Femur (tissue), 1 donor: ENCODE measurements at places on chromosomes 13 and 19.

GRCh38 chr19:38266981-38267597 lies 2.7 kb downstream of the SPINT2 start:
- no peak for DNase-seq

- DNase-seq: no peak
These were observed 45.8 kb downstream of the TMEM255B start for GRCh38 chr13:113804703-113805430.

DNA sequence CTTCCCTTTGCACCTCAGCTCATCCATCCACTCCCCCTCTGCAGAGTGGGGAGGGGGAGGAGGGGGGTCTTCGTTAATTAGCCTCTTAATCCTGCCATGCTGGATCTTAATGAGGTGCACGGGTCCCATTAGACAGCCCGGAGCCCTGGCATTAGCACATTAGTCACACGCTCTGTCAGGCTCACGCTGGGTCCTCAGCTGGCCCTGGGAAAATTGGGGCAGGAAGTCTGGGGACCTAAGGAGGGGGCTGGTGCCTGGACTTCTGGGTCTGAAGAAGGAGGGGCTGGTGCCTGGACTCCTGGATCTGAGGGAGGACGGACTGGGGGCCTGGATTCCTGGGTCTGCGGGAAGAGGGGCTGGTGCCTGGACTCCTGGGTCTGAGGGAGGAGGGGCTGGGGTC lies 444 bp upstream of the NCCRP1 start:
- DNase-seq: no peak

DNA sequence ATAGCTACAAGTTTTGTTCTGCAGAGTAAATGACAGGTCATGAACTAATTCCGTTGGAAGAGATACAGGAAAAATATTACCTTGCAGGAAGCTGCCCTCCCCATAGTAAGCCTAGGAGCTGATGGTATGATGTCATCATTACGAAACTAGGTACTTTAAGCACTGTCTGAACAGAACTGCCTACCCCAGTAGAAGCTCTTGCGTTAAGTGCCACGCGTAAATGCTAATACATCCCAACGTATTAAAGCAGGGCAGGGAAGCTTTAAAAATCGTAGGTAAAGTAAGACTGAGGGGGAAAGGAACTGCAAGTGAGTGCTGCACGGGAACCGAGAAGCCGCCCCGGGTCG lies 572 bp downstream of the UGGT2 start:
- no peak for DNase-seq

DNA sequence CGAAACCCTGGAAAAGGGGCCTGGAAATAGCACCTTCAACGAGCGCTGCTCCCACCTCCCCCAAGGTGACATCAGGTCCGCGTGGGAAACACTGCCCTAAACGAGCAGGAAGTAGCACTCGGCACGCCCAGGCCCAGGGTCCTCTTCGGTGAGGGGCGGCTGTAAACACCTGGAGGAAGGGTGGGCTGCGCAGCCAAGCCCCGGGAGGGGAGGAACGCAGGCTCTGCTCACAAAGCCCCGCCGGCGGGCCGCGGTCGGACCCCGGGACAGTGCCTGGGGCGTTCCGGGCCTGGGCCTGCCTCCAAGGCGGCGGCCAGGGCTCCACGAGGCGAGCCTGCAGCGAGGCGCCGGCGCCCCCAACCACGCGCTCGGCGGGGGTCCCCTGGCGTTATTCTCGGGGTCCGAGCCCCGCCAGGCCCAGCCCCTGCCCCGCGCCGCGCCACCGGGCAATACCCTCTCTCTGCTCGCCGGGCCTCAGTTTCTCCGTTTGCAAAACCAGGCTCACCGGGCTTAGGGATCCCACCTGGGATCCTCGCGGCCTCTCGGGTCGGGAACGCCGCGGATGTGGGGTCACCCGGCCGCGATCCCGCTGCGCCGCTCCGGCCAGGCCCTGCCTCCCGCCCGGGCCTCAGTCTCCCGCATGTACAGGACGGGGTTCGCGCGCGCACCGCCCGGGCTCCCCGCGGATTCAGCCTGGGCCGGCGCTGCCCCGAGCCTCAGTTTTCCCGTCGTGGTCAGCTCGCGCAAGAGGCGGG lies 630 bp downstream of the RNF126 start:
- no peak for DNase-seq

DNA sequence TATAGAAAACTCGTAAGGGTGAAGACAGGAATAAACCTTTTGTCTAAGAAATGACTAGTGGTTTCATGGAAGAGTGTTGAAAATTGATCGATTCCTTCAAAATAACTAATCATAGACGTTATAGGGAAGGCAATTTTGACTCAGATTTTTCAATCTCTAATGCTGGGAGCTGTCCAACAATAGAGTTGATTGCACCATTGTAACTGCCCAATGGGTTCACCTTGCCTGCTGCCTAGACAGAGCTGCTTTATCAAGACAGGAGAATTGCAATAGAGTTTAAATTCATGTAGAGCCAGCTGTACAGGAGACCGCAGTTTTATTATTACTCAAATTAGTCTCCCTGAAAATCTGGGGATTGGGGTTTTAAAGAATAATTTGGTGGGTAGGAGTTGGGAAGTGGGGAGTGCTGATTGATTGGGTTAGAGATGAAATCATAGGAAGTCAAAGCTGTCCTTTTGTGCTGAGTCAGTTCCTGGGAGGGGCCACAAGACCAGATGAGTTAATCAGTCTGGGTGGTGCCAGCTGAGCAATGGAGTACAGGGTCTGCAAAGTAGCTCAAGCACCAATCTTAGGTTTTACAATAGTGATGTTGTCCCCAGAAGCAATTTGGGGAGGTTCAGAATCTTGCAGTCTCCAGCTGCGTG lies 16.8 kb upstream of the ADGRE2 start:
- DNase-seq: no peak

DNA sequence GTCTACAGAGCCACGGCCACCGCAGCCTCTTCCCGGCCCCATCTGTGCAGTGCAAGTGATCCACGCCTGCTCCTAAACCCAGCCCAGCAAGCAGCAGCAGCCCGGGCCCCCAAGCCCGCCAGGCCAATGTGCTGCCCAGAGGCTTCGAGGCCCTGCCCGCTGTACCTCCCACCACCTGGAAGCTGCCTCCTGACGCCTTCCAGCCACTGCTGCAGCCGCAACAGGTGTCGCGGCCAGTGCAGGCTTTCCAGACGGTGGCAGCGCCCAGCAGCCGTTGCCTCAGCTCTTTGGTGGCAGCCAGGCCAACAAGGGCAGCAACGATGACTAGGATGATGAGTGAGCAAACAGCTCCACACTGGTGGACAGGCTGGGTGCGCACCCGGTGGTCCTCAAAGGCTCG lies 50.2 kb upstream of the TPM4 start:
- peak; percentile 10 for DNase-seq

DNA sequence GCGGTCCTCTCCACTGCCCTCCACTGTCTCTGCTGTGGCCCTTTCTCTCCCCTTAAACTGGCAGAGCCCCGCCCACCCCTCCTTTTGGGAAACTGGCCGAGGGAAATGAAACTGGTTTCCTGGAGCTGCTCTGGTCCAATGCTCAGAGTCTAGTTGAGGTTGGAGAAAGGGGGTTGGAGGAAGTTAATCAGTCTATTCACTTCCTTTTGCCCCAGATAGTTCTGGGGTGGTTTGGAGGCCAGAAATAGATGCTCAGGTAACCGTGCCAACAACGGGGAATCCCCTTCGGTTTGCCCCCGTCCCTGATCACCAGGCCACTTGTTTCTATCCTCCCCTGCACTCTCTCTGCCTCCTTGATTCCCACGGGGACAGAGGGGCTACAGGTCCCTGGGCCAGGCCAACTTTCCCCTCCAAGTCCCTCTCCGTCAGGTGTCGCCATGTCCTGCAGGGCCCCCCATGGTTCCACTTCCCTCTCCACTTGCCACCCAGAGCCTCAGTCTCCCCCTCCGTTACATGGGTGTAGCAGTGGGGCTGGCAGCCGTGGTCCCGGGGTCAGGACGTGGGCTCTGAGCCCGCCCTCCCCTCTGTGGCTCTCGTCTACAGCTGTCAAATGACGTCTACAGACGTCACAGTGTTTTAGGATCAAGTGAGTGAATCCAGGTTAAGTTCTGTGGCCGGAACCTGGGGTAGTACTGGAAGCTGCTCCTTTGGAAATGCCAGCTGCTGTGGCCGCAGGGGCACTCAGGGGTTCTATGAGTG lies at the start of gene IL4I1:
TSS of gene IL4I1 (minus strand) at position 25 of the 759 bp plus-strand sequence. CDS start 727 bp downstream, outside the sequence.
- DNase-seq: no peak

- no peak for DNase-seq
These were observed 1816.8 kb downstream of the OLFM4 start for GRCh38 chr13:54845351-54845965.

DNA sequence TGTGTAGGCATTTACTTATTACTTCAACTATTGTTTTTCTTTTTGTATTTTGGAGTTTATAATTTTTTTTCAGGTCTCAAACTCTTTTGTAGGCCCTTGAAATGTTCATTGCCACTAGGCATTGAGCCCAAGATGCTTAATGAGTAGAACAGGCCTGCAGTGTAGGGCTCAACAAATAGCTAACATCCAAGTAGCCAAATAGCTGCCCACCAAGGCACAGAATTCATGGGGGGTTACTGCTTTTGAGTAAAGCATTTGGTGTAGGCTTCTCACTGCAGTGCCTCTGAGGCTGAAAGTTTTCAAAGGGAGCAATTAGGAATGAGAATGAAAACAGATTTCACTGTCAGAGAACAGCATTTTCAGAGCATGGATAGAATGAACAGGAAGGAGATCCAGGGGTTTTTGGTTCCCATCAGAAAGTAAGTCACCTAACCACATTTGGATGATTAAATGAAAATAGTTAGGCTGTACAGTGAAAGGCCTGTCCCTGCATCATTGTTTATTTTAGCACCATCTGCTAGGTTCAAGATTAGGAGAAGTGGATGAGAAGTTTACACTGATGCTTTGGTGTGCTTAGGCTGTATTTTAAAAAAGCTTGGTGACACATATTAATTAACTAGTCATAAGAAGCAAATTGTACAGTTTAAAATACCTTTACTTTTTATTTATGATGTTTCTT lies 61.0 kb downstream of the EDNRB start:
- no peak for DNase-seq

- DNase-seq: no peak
These were observed 221.7 kb upstream of the GPC6 start for GRCh38 chr13:93004919-93005318.

DNA sequence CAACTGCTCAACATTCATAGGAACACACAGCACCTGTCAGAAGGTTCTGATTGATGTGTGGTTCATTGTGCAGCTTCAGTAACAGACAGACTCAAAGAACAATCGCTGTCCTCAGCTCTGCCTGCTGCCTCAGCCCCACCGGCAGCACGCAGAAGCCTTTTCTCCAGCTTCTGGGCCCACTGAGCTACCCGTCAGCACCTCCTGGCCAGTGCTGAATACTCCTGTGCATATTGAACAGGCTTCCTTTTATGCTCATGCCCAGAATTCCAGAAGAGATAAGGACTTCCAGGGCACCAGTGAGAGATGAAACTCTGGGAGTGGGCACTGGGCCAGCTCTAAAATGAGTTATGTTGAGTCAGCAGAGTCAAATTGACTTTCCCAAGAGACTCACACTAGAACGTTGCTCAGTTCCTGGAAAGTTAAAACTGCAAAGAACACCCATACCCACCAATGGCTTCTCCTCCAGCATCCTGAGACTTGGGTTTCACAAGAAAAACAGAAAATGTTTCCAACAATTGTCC lies 119.3 kb downstream of the COL4A1 start:
- no peak for DNase-seq

DNA sequence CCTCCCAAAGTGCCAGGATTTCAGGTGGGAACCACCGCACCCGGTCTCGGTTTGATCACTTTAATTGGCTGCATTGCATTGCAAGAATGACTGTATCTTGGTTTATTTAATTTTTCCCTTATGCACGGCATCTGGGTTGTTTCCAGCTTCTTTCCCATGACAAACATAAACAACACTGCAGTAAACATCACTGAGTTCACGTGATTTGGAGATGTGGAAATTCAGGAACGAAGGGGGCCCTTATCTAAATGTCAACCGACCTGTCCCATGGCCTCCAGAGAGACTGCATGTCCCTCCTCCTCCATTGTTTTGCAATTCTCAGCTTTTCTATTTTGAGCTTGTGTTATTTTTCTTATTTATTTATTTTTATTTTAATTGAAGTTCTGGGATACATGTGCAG lies 14.4 kb upstream of the SULT2B1 start:
- no peak for DNase-seq

DNA sequence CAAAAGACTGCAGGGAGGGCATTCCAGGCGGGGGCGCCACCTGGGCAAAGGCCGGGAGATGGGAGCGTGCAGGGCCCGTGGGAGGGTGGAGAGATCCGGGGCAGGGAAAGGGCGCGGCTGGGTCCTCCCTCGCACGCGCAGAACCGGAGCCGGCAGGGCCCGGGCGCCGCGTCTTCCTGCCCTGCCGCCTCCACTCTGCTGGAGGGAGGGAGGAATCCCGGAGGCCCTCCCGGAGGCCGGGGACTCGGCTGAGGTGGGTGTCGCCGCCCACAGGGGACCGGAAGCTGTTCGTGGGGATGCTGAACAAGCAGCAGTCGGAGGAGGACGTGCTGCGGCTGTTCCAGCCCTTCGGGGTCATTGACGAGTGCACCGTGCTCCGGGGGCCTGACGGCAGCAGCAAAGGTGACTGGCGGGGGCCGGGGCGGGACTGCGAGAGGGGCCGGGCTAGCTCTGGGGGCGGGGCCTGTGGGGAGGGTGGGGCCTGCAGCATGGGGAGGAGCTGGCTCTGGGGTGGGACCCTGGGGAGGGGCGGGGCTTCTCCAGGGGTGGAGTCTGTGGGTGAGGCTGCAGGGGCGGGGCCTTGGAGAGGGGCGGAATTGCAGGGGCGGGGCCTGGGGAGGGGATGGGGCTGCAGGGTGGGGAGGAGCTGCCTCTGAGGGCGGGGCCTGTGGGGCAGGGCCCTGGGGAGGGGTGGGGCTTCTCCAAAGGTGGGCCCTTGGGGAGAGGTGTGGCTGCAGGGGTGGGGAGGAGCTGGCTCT lies 51.3 kb downstream of the CELF5 start:
- peak; percentile 68 for DNase-seq

- DNase-seq: peak; percentile 79
These were observed 699 bp downstream of the PTOV1 start for GRCh38 chr19:49851456-49852259.

- DNase-seq: no peak
These were observed 48.0 kb upstream of the KATNAL1 start for GRCh38 chr13:30355384-30355699.

GRCh38 chr13:91270031-91270430 lies 77.5 kb upstream of the MIR17HG start:
- DNase-seq: no peak

- no peak for DNase-seq
These were observed 183.4 kb downstream of the USP12 start for GRCh38 chr13:26988059-26988769.

DNA sequence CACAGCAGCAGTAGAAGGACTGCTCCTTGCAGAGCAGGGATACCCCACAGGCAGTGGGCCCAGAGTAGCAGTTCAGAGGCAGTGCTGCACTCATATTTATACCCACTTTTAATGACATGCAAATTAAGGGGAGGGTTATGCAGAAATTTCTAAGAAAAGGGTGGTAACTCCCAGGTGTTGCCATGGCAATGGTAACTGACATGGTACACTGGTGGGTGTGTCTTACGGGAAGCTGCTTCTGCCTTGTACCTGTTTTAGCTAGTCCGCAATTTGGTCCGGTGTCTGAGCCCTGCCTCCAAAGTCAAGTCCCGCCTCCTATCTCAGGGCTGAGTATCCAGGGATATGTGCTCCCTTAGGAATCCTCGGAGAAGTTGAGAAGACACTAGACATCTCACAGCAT lies 79.2 kb upstream of the UQCRFS1 start:
- DNase-seq: no peak

GRCh38 chr19:9941671-9942070 lies 5.4 kb upstream of the OLFM2 start:
- DNase-seq: no peak

- no peak for DNase-seq
These were observed 75.6 kb upstream of the KLF5 start for GRCh38 chr13:72983085-72983768.

GRCh38 chr19:51158474-51159129 lies 16.5 kb downstream of the SIGLEC7 start:
- peak; percentile 40 for DNase-seq
